ENCODE measurements at places on chromosomes 3 and 15.

DNA sequence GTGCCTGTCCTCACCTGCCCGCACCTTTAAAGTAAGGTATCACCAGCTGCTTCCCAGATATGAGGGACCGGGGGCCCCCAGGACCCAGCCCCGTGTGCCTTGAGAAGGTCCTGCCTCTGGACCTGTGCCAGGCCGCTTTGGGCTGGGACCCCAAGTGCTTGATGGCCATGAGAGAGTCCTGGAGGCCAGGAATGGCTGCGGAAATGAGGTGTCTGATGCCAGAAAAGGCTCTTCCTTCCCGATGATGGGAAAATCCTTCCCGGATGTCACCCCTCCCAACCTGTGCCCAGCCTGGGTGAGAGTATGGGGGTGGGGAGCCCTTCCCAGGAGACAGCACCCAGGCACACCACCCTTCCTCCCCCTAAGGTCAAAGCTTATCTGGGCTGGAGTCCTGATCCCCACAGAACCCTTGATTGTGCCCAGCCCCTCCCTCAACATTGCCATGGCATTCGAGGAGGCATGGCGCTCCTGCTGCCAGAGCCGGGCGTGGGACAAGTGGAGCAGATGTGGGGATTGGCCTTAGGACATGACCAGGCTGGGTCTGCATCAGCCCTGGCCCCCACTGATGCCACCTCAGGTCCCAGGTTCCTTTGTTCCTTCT, 14.2 kb downstream of the SEMA3F start:
- DNase-seq = no peak

DNA sequence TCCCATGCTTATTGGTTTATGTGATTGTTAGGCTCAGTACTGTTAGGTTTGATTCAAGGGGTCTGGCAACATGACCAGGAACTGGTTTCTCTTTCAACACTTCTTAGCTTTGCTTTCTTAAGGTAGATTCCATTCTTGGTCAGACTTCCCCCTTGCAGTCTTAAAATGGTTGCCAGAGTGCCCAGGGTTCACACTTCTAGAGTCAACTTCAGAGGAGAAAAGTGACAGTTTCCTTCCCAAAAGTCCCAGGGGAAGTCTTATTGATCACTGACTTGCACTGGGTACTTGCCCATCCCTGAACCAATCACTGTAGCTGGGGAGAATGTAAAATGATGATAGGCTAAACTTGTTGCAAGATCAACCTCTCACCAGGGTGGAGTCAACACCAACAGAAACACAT, 14.1 kb downstream of the MGLL start:
- no peak for DNase-seq

DNA sequence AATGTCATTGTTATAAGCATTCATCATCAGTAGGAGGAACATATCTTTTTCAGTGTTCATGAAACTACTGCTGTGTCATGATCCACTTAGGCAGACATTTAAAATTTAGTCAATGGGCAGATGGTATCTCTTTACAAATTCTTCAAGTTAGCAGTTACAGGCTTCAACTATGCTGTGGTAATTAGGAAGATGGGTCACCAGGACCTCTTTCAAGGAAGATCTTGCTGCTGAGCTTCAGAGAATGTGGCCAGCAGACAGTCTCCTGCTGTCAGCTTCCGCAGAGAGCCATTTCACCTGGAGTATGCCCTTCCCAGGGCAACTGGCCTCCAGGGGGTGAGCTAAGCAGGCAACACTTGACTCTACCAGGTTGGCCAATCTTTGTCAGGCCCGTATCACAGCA, 19.4 kb downstream of the IFT57 start:
- DNase-seq = no peak

GRCh38 chr3:148187296-148187695, 510.4 kb upstream of the AGTR1 start:
- DNase-seq = no peak

DNA sequence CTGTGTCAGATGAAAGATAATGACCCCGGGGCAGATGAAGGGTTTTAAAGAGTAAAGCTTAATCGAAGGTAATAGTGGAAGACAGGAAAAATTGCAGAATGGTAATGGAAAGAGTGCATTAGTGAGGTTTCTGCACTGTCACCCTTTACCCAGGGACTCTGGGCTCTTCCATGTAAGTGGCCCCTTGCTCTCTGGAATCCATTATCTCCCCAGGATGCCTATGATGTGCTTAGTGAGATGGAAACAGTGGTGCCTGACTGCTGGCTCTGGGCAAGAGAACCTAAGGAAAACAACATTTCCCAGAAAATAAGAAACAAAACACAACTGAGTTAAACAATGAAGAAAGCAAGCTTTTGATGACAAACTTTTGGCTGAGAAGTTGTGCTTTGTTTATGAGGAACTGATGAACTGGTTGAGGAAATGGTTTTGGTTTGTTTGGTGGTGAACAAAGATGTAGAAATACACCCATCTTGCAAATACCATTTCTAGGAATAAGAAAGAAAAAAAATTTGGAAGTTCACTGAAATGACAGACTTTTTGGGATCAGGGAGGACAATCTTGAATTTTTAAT, 119.9 kb upstream of the RASGRP1 start:
- no peak for DNase-seq

GRCh38 chr3:124780761-124781475, 50.7 kb downstream of the UMPS start:
- peak; percentile 46 for DNase-seq

GRCh38 chr3:72487946-72488737, 360.1 kb downstream of the SHQ1 start:
- no peak for DNase-seq

DNA sequence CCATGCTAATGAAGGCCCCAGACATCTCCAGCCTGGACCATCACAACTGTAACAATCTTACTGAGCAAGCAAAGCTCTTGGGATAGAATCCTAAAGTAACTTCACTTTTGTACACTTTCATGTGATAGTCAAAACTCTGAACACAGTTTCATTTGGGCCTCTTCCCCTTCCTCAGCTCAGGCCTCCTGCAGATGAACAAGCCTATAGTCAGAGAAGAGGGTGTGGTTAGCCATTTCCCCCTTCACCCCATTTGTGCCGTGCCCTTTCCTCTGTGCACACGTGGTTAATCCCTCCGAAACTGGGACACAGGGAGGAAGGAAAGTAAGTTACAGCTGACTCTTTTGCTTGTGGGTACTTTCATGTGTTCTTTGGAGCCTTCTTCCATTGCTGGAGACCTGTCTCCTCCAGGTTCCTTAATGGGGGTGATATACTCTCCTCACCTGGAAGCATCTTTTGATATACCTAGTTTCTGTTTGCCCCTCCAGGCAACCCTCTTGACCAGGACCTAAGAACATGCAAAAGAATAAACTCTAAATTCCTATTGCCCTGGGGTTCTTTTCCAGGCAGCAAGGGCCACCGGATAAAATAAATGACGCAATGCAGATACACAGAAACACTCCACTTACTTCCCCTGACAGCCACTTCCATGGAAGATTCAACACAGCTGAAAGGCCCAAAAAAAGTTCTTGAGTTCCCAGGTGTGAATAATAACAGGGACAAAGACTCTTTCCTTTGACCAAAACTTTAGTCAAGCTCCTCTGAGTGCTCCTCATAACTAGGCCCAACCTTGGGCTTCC, 29.6 kb upstream of the CSTA start:
- no peak for DNase-seq

DNA sequence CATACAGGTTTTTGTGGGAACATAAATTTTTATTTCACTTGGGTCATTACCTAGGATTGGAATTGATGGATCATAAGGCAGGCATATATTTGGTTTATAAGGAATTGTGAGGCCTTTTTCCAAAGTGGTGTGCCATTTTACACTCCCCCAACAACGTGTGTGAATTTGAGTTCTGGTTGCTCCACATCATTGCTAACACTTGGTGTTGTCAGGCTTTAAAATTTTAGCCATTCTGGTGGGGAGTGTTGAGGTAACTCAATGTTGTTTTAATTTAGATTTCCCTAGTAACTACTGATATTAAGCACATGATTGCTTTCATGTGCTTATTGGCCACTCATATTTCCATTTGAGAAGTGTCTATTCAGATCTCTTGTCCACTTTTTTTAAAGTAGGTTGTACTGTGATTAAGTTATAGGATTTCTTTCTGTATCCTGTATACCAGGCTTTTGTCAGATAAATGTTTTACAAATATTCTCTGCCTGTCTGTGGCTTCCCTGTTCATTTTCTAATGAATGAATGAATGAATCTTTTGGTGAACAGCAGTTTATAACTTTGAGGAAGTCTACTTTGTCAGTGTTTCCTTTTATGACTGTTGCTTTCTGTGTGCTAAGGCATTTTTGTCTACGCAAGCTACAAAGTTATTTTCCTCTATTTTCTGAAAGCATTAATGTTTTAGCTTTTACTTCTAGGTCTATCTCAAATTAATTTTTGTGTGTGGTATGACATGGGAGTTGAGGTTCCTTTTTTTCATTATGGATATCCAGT, 17.9 kb upstream of the NR2C2 start:
- no peak for DNase-seq

All from ascending aorta (tissue), 2 donors.